ENCODE measurements at places on chromosomes 2 and 18. TPM values are rescaled to one million over a fixed set of nuclear protein-coding genes. Genes with fewer than 3 reads are reported as not detected.

DYSF gene
- 3.0 TPM for total RNA-seq

GPAT2 gene
- 5.9 TPM for total RNA-seq

MEIS1 gene
- total RNA-seq, result 37.9 TPM

POTEJ gene
- not detected for total RNA-seq

NAT8 gene
- total RNA-seq, result not detected

DPP10 gene
- 0.33 TPM for total RNA-seq

SERPINB12 gene
- not detected for total RNA-seq

C1QL2 gene
- not detected for total RNA-seq

GRCh38 chr2:240566203-240567136, 1.8 kb upstream of the RNPEPL1 start:
- peak overlapping the region; percentile 93 for H3K27ac ChIP-seq
- H3K4me3 ChIP-seq, result peak overlapping the region; percentile 83
- H3K27me3 ChIP-seq, result no peaks in the 10 kb centered on the region
- H3K36me3 ChIP-seq, result no peaks in the 10 kb centered on the region
- DNase-seq, result peak; percentile 90
- peaks cover 31% of the 10 kb centered on the region for H3K4me1 ChIP-seq

GRCh38 chr2:126449677-126450076, 206.3 kb upstream of the GYPC start:
- no peaks in the 10 kb centered on the region for H3K36me3 ChIP-seq
- H3K4me3 ChIP-seq, result no peak overlapping the region
- DNase-seq, result no peak
- H3K27ac ChIP-seq, result no peak overlapping the region
- H3K27me3 ChIP-seq, result no peaks in the 10 kb centered on the region

DNA sequence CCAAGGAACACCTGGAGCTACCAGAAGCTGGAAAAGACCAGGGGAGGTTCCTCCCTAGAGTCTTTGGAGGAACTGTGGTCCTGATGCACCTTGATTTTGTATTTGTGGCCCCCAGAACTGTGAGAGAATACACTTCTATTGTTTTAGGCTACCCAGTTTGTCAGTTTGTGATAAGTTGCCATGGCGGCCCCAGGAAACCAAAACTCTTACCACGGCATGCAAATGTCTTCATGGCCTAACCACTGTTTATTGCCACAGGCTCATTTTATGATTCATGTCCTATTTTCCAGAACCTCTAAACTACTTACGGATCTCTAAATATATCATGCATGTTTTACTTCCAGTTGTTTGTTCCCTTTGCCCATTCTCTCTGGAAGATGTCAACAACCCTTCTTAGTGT, 1250.7 kb upstream of the FAM98A start:
- H3K4me3 ChIP-seq, result no peak overlapping the region
- H3K4me1 ChIP-seq, result no peaks in the 10 kb centered on the region
- no peaks in the 10 kb centered on the region for H3K27me3 ChIP-seq
- DNase-seq, result no peak

DNA sequence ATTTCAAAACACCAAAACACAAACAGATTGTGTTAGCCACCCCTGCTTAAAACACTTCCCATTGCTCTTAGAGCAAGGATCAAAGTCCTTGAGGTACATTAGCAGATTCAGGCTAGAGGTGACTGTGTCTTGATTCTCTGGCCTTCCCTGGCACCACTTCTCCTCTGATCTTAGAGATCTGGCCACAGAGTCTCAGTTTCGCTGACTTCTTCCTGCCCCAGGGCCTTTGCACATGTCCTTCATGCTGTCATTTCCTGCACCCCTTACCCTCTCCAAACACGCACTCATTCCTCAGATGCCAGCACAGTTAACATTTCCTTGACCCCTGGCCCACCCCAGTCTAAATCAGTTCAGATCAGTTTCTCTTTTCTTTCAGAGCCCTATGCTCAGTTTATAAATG, 16.9 kb downstream of the CXCR4 start:
- no peaks in the 10 kb centered on the region for H3K27me3 ChIP-seq
- no peaks in the 10 kb centered on the region for H3K36me3 ChIP-seq
- no peak overlapping the region for H3K27ac ChIP-seq
- H3K4me1 ChIP-seq, result no peaks in the 10 kb centered on the region

DNA sequence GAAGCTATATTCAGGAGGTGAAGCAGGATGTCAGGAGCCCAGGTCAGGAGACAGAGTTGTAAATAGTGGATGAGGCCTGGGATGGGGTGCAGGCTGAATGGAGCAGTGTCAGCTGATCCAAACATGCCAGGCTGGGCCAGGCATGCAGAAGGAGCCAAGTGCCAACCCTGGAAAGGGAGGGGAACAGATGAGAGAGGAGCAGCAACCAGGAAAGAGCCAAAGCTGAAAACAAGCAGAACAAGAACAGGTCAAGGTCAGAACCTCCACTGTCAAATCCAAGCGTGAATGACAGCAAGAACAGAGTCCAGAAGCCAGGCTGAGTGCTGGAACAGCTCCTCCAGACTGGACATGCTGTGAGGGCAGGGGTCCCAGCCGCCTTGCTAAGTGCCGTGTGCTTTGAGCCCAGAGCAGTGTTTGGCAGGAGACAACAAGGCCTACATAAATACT, 49.2 kb upstream of the PPP1CB start:
- H3K27ac ChIP-seq, result peak overlapping the region; percentile 84
- H3K27me3 ChIP-seq, result no peaks in the 10 kb centered on the region
- DNase-seq, result peak; percentile 61
- H3K36me3 ChIP-seq, result no peaks in the 10 kb centered on the region

DNA sequence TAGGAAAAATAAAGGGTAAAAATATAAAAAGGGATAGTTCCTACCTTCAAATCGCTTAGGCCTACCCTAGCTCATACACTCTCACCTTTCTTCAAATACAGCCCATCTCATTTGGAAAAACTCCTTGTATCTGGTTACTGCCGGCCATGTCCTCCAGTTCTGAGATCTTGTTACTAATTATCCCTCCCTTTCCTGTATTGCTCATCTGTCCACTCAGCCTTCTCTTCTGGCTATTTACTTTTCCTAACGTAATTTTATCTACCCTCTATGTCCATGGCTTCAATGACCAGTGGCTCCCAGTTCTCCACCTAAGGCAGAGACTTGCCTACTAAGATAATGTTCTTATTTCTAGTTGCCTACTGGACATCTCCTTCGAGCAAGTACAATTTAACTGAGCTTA, 342.9 kb upstream of the ACVR2A start:
- H3K4me1 ChIP-seq, result no peaks in the 10 kb centered on the region
- DNase-seq, result no peak
- no peak overlapping the region for H3K27ac ChIP-seq
- no peak overlapping the region for H3K4me3 ChIP-seq
- no peaks in the 10 kb centered on the region for H3K27me3 ChIP-seq

DNA sequence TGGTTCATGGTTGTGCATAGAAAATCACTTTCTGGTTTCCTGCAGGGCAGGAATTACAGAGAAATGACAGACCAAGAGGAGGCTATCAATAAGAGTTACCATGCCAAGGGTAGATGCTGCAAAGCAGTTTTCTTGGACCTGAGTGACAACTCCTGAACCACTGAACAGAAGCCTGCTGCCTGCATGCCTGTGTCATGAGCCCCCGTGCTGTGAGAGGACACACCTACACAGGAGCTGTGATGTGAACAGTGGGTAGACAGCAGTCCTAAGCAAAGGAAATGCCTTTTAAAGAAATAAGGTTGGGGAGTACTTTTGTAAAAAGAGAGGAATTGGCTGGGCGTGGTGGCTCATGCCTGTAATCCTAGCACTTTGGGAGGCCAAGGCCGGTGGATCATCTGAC, 54.2 kb upstream of the CREB1 start:
- no peak for DNase-seq
- no peaks in the 10 kb centered on the region for H3K27me3 ChIP-seq
- H3K27ac ChIP-seq, result no peak overlapping the region
- H3K4me1 ChIP-seq, result no peaks in the 10 kb centered on the region
- no peaks in the 10 kb centered on the region for H3K36me3 ChIP-seq

GRCh38 chr2:193469251-193469650, 1274.5 kb upstream of the TMEFF2 start:
- H3K4me1 ChIP-seq, result no peaks in the 10 kb centered on the region
- H3K36me3 ChIP-seq, result no peaks in the 10 kb centered on the region
- no peak overlapping the region for H3K27ac ChIP-seq
- H3K27me3 ChIP-seq, result no peaks in the 10 kb centered on the region

- DNase-seq, result no peak
- H3K27me3 ChIP-seq, result no peaks in the 10 kb centered on the region
- H3K4me3 ChIP-seq, result no peak overlapping the region
Observed at GRCh38 chr18:63684718-63685117, 18.0 kb upstream of the SERPINB11 start.

DNA sequence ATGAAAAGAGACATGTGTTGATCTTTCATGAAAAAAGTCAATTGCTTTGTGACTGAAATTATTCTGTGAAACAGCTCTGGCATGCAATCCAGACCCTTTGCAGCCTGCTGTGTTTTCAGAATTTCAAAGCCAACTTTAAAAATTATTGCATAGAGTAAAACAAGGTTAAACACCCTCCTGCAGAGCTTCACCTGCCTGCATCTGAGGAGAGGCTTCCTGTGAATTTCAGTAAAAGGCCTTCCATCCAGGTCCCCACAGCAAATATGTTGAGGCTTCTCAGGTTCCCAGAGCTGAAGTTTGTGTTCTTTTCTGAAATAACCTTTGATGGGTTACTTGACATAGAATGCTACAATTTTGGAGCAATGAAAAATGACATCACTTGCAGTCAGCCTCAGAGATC, 4.1 kb downstream of the XIRP2 start:
- H3K27me3 ChIP-seq, result no peaks in the 10 kb centered on the region
- H3K4me1 ChIP-seq, result no peaks in the 10 kb centered on the region
- H3K36me3 ChIP-seq, result no peaks in the 10 kb centered on the region
- DNase-seq, result no peak
- no peak overlapping the region for H3K4me3 ChIP-seq

- DNase-seq, result no peak
- H3K27ac ChIP-seq, result no peak overlapping the region
- H3K27me3 ChIP-seq, result no peaks in the 10 kb centered on the region
- no peaks in the 10 kb centered on the region for H3K4me1 ChIP-seq
- no peak overlapping the region for H3K4me3 ChIP-seq
- H3K36me3 ChIP-seq, result no peaks in the 10 kb centered on the region
Observed at GRCh38 chr2:121944072-121944831, 188.8 kb downstream of the TSN start.

- no peaks in the 10 kb centered on the region for H3K27me3 ChIP-seq
- DNase-seq, result no peak
- no peak overlapping the region for H3K4me3 ChIP-seq
- no peak overlapping the region for H3K27ac ChIP-seq
Observed at GRCh38 chr18:2948038-2948437, 64.9 kb downstream of the LPIN2 start.

Measured in breast epithelium (tissue), 4 donors.